ENCODE measurements at places on chromosomes 4 and X.

- no peak for DNase-seq
Observed at GRCh38 chrX:39731735-39732134, 366.0 kb downstream of the BCOR start.

GRCh38 chr4:22343606-22344005, 172.3 kb downstream of the ADGRA3 start:
- no peak for DNase-seq

DNA sequence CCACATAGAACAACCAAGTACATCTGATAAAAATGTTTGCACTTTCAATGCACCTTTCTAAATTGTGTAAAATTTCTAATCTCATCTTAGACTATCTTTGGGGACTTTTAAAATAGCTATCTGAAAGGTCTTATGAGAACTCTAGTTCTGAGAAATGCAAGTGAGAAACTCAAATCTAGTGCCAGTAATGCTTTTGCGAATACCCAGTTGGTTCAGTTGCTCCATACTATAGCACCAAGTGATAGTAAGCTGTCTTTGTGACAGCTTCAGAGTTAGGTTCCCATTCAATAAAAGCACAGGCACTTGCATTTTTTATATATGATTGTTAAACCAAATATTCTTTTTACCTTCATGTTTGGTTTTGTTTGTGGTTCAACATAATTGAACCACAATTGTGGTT, 4.5 kb upstream of the ITM2A start:
- no peak for DNase-seq

- DNase-seq: no peak
Observed at GRCh38 chrX:134794692-134795091, 136.4 kb upstream of the PLAC1 start.

DNA sequence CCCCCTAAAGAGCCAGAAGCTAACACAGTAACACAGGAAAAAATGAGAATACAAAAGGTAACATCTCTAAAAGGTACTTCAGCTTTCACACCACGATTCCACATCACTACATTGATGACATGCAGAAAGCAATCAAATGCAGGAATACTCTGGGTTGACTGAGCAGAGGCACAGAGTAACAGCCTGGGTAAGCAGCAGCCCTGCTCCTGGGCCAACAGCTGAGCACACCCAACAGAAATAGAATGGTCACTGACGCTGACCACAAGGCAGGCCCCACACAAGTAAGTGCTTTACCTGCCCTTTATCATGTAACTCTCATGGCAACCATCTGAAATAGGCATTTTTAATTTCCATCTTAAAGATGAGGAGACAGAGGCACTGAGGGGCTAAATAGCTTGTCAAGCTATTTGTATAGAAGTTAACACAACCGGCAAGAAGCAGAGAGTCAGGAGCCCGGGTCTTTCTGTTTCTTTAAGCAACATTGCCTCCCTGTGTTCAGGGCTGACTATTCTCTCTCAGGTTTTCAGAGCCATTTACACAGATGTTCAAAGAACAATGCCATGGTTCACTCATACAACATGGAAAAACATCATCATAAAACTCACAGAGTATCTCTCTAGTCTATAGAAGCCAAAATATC, 168.9 kb downstream of the ZNF674 start:
- peak; percentile 55 for DNase-seq

DNA sequence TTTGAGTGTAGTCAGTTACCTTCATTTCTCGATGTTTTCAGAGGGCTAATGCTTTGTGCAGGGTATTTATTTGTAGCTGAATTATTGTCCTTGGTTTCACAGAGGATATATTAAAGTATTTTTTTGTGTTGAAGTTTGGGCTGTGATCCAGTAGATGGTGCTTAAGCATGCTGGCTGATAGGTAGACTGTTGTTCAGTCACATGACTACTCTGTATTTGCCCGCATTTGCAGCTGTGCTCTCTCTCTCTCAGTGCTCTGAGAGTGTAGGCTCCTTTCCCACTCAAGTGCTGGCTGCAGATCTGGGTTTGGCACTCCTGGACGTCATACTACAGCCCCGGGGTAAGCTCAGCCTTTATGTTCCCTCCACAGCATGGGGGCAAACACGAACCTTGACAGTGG, 21.7 kb downstream of the RAB40AL start:
- no peak for DNase-seq
